ENCODE measurements at places on chromosomes 5 and 9. TPM values are rescaled to one million over a fixed set of nuclear protein-coding genes. Genes with fewer than 3 reads are reported as not detected.

Gene HAVCR2
- 5.2 TPM for total RNA-seq

GRCh38 chr9:35488566-35489312, 1.2 kb upstream of the RUSC2 start:
- DNase-seq = no peak

- no peak for DNase-seq
Observed at GRCh38 chr9:7456377-7456776, 343.2 kb downstream of the DMAC1 start.

GRCh38 chr5:142507531-142508372, 178.1 kb downstream of the FGF1 start:
- peak; percentile 3 for DNase-seq

GRCh38 chr9:113770396-113770795, 105.7 kb upstream of the ZNF618 start:
- DNase-seq = no peak

GRCh38 chr9:98925956-98926355, 17.8 kb upstream of the COL15A1 start:
- DNase-seq = no peak

- no peak for DNase-seq
Observed at GRCh38 chr9:133848471-133849109, 110.4 kb upstream of the SARDH start.

DNA sequence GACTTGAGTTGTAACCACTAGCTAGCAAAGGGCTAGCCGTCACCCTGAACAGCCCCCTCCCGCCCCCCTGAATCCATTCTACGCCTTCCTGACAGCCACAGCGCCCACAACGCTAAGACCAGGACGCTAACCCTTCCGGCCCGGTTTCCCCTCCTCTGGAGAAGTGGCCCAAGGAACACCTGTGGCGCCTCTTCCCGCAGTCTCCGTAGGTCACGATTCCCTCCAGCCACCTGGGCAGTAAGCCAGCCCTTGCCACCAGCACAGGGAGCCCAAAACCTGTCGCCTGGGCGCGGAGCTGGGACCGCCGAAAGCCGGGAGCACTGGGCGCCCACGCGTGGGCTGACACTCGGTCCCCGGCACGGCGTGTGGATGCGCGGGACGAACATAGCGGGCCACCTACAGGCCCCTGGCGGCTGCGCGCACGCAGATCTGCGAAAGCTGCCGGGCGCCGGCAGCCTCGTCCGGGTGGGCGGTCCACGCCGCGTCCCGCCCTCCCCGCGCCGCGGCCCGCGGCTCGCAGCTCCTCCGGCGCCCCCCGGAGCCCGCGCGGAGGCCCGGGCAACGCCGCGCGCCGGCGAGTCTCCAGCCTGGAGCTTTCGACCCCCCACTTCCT, 596 bp downstream of the IRF1 start:
- no peak for DNase-seq

DNA sequence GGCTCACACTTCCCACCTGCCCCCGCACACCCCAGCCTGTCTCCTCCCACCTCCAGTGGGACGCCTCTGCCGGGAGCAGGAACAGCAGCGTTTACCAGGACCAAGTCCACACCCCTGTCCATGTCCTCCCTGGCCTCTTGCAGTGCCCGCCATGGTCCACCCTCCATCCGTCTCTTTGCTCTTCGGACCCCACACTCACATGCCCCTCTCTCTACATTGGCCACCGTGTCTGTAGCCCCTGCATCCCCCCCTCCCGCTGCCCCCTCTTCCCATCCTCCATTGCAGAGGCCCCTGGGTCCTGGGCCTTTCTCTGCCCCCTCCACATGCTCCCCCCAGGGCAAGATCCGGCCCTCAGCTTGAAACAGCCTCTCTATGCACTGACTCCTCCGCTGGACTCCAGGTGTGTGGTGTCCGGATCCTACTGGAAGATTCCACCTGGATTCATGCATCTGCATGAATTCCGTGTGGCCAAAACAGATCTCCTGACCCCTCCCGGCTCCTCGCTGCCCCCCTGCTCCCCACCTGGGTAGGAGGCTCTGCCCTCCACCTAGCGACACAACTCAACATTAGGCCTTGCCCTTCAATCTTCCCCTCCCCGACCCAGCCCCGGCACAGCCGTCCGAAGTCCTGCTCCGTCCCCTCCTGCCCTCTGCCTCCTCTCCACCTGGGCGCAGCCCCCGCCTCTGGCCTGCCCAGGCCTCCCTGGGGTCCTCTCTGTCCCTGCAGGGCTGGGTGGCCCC, 168.5 kb downstream of the OLFM1 start:
- DNase-seq = no peak

Gene CDKN2B-AS1
- 1.3 TPM for total RNA-seq

GRCh38 chr5:181173027-181173419, 25.6 kb downstream of the OR2V2 start:
- no peak for DNase-seq

GRCh38 chr9:79581388-79581787, 9.6 kb downstream of the TLE4 start:
- no peak for DNase-seq

Gene PAPPA
- total RNA-seq = 0.03 TPM

DNA sequence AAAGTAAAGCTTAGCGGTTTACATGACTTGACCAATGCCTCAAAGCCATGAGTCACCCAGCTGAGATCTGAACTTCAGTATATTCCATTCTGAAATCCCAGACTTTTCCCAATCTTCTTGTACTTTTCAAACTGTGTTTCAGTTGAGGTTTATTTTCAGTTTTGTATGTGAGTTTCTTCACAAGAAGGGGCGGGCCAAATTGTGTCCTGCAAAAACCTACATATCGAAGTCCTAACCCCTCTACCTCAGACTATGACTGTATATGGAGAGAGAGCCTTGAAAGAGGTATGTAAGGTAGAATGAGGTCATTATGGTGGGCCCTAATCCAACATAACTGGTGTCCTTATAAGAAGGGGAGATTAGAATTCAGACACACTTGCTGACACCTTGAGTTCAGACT, 666 bp upstream of the TLR4 start:
- DNase-seq = no peak

Gene RNF208
- total RNA-seq = 10.7 TPM

Gene HSPA4
- 166 TPM for total RNA-seq

DNA sequence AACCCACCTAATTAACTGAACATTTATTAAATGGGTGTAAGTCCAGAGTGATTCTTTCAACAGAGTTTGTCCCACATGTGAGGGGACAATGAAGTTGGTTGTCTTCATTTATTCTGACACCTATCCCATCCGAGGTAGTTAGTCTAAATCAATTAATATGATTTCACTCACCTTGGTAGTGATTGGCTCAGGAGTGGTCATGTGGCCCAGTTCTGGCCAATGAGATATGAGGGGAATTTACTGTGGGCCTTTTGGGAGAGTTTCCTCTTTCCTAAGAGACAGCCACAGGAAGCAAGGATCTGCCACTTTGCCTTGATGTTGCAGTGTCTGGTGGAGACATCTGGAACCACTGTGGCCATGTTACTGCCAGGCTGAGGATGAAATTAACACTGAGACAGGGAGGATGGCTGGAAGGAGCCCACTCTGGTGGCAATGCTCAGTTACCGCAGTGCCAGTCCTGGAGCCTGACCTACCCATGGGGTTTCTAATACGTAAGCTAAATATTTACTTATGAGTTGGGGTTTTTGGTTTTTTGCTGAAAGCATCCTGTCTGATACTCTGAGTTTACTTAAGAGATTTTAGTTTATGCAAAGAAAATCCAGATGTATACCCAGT, 118.6 kb downstream of the FGF18 start:
- DNase-seq = no peak

DNA sequence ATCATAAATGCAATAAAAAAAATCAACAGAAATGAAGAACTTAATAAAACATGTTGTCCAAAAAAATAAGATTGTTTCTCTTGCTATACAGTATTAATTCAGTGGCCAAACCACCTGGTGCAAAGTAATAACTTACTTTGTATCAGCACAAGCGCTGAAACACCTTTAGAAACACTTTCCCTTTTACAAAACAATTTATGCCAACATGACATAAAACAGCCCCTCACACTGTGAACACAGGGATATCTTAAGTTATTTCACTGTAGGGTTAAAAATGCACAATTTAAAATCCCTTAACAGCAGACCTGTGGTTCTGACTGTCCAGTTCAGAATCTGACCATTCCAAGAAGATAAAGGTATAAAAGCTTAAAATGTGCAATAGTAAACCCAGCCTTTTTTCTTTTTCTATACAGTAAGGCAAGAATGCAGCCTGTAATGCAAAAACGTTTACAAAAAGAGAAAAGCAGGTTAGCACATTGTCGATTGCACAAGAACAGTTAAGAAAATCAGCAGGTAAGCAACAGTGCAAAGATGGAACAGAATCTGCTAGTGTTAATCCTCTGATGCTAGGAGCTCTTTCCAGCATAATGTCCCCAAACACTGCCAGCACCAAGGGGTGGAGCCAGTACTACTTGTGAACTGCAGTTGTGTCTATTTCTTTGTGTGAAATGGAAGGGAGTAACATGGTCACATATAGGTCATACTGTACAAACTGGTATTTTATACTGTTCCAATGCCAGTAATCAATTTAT, 21.6 kb downstream of the RAB14 start:
- DNase-seq = no peak

DNA sequence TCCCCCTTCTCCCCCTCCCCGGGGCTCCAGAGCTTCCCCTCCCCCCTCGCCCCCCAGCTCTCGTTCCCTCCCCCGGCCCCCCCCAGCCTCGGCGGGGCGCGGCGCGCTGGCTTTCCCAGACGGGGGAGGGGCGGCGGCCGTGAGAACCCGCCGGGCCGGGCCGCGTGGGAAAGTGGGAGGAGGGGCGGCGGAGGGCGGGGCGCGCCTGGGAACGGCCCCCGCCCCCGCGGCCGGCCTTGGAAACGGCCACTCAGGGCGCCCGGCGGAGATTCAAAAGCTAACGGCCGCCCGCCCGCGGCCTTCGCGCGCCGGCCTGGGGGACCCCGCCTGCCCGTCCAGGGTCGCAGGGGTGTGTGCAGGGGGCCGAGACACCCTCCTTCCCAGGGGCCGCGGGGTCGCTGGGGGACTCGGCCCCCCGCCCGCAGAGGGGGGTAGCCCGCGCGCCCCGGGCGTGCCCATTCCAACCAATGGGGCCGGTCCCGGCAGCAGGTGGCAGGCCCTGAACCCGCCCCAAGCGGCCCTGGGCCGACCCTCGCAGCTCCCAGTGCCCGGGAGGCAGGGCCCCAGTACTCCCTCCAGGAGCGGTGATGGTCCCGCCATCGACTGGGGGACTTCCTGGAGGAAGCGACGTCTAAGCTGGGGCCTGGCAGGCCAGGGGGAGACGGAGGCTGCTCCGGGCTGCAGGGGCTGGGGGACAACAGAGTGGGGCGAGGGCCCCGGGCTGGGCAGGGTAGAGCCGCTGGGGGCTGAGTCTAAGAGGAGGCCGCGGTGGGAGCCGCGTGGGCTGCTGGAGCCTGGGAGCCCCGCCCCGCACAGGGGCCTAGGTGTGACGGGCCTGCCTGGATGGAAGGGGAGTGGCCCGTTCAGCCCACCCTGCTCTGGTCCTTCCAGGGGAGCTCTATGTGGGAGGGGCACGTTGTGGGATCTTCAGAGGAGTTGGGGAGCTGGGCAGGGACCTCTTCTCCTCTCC, 14.2 kb upstream of the NRARP start:
- no peak for DNase-seq

DNA sequence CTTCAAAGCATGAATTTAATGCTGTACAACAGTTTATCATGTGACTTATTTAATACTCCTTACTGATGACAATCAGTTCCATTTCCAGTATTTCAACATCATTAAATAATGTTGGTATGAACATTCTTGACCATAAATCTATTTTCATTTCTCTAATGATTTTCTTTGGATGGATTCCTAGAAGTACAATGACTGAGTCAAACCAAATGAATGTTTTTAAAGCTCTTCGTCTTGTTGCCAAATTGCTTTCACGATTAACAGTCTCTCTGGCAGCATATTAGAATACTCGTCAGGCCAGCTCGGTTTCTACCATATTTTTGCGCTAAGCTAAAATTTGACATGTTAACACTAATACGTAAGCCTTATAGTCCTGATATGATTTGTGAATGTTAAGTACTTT, 197.0 kb downstream of the TRPM3 start:
- DNase-seq = no peak

GRCh38 chr9:130110596-130111021, 56.9 kb downstream of the GPR107 start:
- DNase-seq = no peak

- no peak for DNase-seq
Observed at GRCh38 chr9:72917892-72918509, 34.9 kb downstream of the ALDH1A1 start.

Gene SAXO1
- not detected for total RNA-seq

- no peak for DNase-seq
Observed at GRCh38 chr5:170306381-170306831, 8.8 kb upstream of the LCP2 start.

Gene PRRX2
- total RNA-seq = not detected

DNA sequence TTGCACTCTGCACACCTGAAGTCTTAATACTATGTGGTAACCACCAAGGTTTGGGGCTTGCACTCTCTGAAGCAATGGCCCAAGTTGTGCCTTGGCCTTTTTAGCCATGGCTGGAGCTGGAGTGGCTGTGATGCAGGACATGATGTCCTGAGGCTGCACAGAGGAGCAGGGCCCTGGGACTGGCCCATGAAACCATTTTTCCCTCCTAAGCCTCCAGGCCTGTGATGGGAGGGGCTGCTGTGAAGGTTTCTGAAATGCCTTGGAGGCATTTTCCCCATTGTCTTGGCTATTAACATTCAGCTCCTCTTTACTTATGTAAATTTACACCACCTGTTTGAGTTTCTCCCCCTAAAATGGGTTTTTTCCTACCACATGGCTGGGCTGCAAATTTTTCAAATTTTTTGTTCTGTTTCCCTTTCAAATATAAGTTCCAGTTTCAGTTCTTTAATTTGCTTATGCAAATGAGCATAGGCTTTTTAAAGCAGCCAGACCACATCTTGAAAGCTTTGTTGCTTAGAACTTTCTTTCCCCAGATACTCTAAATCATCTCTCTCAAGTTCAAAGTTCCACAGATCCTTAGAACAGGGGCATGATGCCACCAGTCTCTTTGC, 237.4 kb upstream of the DMAC1 start:
- no peak for DNase-seq

- no peak for DNase-seq
Observed at GRCh38 chr9:71891557-71892189, 19.3 kb downstream of the ABHD17B start.

DNA sequence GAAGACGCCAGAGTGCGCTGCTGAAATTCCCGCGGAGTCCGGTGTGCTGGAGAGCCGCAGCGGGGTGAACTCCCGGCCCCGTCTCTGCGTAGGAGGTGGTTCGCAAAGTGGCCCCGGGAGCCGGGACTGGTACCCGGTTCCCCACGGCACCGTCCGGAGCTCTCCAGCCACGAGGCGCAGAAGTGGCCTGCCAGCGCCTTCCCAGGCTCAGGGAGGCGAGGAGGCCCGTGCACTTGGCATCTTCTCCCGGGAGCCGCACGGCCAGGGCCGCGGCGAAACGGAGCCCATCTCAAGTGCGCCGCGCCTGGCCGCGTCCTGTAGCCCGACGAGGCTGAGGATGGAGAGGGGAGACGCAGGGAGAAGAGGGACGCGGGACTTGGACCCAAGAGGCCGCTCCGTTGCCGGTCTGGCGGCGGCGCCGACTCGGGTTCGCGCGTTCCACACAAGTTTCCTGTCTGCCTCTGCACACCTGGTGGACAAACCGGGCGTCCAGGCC, 1.1 kb upstream of the IRX1 start:
- DNase-seq = no peak

- DNase-seq = no peak
Observed at GRCh38 chr5:57488215-57488955, 5.8 kb upstream of the ACTBL2 start.

Gene ROR2
- total RNA-seq = not detected

Gene SLC25A2
- total RNA-seq = 0.58 TPM

GRCh38 chr9:120925535-120926396, 830 bp downstream of the TRAF1 start:
- DNase-seq = peak; percentile 86

Measured in GM12878 (cell line).